T-helper 22 cell (primary cell): ENCODE measurements at places on chromosomes 4 and X.

DNA sequence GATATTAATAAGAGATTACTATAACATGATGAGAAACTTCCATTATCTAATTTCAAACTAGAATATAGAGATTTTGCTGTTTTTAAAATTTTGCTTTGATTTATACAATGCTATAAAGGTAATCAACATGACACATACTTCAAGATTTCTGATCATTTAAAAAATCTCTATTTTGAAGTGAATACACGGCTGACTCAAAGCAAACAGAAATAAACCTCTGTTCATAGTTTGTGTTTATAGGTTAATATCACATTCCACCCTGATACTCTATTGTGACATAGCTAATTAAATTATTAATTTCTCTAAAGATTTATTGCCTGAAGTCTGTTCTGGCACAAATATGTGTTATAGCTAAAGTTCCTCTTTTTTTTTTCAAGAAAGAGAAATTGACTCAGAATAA lies 349.2 kb downstream of the TLL1 start:
- DNase-seq, result no peak

GRCh38 chr4:111128327-111128726 lies 505.4 kb upstream of the PITX2 start:
- DNase-seq, result no peak

DNA sequence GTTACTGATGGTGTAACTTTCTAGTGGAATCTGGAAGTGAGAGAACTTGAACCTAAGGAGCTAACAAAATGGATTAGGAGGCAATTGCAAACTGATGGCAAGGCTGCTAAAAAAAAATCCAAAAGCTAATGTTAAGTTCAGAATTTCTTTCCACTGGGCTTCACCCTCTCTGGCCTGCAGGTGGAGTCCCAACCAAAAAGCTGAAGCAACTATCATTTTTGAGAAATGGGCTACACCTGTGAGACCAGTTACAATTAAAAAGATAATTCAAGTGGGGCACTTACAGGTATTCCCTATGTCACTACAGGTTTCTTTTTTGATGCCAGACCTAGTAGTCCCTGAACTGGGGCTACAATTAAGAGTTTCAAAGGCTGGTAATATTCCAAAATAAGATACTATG lies 142.1 kb upstream of the FTHL17 start:
- no peak for DNase-seq

DNA sequence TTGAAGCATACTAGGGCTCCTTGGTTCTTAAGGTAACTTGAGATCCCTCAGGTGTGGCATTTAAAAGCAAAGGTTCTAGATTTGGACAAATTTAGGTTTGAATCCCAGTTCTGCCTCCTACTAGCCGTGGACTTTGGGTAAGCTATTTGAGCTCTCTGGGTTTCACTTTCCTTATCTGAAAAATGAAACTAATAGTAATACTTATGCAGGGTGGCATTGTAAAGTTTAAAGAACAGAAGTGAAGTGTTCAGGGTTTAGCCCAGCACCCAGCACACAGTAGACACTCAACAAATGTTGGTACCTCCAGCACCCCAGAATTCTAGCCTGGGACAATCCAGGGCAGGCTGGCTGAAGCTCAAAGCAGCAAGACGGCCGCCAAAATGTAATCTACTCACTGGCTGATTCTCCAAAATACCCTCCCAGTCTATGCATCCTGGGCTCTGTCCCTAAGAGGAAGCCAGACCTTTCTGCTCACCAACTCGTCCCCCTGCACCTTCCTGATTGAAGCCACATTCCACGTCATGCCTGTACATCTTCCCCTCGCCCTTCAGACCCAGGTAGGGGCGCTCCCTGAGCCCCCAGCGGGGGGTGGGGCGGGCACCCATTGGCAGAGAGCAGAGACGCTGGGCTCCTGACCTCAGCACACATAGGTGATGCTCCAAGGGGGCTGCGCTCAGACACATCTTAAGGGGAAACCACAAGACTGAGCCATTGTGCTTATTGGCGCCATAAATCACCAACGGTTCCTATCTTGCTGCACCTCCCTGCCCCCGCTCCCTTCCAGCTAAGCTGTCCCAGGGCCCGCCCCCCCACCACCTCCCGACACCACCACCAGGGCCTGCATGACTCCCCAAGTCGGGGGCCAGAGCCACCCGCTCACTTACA lies 160.6 kb downstream of the BCOR start:
- no peak for DNase-seq

- peak; percentile 70 for DNase-seq
These were observed 18.8 kb upstream of the TMSB4X start for GRCh38 chrX:12955882-12956703.

- DNase-seq, result no peak
These were observed 66.3 kb upstream of the FAM9C start for GRCh38 chrX:13110433-13111324.

- DNase-seq, result no peak
These were observed at the start of gene SLC26A1 for GRCh38 chr4:993111-994029. Gene SLC26A1, minus strand, starts transcription at chr4:993404. Its CDS starts 1,701 bp downstream, at chr4:991703.

- no peak for DNase-seq
These were observed 84.0 kb downstream of the PDS5A start for GRCh38 chr4:39893693-39894072.

DNA sequence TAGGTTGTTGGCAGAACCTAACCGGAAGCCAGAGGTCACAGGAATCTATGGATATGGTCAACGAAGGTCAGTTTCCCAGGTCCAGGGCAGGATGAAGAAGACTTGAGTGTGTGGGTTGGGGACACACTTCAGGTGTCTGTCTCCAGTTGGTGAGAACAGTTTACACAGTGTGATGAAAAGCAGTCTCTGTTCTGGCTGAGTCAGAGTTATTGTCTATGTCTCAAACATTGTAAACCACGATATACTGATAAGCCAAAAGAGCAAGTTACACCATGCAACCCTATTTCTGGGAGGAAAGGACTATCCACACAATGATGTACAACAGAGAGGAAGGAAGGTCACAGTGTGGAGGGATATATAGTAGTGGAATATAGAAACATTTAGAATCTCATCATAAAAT lies 187.1 kb upstream of the C1QTNF7 start:
- no peak for DNase-seq

DNA sequence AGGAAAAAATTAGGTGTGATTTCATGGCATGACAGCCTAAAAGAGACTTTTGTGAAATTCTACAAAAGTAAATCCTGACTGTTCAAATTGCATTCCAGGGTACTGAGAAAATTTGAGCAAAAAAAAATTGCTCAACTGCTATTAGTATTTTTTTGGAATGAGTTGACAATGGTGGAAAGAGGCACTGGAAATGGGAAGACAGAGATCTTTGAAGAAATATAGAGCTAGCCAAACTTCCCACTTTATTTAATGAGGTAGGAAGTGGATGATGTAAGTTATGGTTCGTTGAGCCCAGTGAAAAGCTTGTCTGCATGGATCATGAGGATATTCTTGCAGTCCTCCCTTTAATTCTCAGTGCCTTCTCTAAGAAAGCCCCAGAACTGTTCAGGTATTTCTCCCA lies 183.8 kb downstream of the PTTG2 start:
- DNase-seq, result no peak

DNA sequence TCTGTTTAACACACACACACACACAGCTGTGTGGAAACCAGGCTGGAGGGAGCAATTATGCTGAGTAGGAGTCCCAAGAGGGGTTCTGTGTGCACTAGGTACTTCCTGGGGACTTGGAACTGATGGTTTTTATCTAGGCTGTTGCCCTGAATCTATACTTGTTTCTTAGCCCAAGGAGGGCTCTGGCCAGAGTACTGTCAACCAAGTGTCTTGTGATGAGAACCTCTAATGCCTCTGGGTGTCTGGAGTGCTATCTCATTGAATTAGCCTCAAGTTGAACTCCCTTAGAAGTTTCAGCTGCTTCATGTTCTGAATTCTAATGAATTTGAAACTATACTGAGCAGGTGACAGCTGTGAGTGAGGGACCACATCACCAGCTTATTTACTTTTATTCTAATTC lies 16.6 kb downstream of the ARHGAP24 start:
- DNase-seq, result no peak

GRCh38 chr4:20832826-20833225 lies 132.6 kb downstream of the PACRGL start:
- DNase-seq, result no peak

DNA sequence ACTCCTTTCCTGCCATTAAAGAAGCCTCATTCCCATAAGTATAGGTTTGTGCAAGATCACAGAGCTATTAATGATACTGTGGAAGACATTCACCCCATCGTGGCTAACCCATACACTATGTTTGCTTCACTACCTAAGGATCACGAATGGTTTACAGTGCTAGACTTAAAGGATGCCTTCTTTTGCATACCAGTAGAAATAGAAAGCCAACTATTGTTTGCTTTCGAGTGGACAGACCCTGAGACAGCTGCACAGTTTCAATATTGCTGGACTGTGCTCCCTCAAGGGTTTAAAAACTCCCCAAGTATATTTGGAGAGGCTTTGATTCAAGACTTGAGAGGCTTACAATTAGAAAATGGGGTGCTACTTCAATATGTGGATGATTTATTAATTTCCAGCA lies 16.0 kb upstream of the PAPSS1 start:
- DNase-seq, result no peak

- DNase-seq, result no peak
These were observed 11.6 kb downstream of the POLR2B start for GRCh38 chr4:56990109-56990905.

GRCh38 chrX:150942942-150943594 lies 40.1 kb upstream of the HMGB3 start:
- no peak for DNase-seq

- no peak for DNase-seq
These were observed 13.8 kb downstream of the PNMA6E start for GRCh38 chrX:153387345-153387744.

- DNase-seq, result no peak
These were observed 36.0 kb upstream of the SPON2 start for GRCh38 chr4:1208266-1208961.

- DNase-seq, result no peak
These were observed 458.6 kb upstream of the INTU start for GRCh38 chr4:127174201-127174600.

GRCh38 chr4:56863441-56864139 lies 42.1 kb upstream of the SPINK2 start:
- no peak for DNase-seq

- no peak for DNase-seq
These were observed 32.0 kb upstream of the MAP9 start for GRCh38 chr4:155408796-155409195.

- peak; percentile 45 for DNase-seq
These were observed 189.8 kb upstream of the AFF2 start for GRCh38 chrX:148310426-148311165.

DNA sequence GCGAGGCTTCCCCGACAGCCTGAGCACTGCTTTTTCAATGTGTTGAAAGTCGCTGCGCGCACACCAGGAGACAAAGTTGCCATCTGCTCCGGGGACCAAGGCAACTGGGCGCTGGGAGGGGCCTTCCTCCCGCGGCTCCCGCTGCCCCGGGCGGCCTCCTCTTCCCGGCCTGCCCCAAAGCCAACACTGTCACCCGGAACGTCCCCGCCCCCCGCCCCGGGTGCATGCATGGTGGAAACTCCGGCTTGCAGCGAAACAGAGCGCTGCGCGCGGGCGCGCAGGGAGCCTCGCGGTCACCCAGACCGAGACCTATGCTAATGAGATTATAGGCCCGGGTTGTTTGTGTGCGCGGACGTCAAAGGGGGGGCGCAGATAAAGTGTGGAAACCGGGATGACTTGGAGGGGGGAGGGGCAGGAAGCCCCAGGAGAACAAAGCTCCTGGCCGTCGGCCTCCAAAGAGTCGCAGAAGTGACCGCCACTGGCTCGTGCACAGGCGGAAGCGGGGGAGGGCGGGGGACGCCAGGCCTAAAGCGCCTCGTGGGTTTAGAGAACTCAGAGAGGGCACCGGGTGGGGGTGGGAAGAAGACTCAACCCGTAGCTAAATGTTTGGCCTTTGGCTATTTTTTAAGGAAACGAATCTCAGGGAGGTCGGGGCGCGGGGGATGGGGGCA lies 88.8 kb downstream of the BCOR start:
- DNase-seq, result no peak

DNA sequence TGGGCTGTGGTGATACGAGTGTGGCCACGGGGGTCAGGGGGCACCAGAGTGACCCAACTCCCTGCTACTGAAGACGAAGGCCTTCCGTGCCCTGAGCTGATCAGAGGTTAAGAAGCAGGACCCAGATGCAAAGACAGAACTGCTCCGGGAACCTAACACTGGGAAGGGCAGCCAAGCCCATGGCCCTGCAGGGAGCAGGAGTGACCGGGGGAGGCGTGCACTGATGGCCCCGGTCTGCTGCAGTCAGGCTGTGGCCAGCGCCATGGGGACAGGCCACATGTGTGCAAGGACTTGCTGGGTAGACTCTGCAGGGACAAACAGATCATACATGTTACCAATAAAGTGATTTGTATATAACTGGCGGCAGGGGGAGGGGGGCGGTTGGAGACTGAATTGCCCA lies 74.6 kb downstream of the ACOX3 start:
- no peak for DNase-seq

- DNase-seq, result no peak
These were observed 170.7 kb upstream of the ZCCHC13 start for GRCh38 chrX:74133156-74133796.

- no peak for DNase-seq
These were observed 1.9 kb downstream of the PHKA1 start for GRCh38 chrX:72712094-72712755.

DNA sequence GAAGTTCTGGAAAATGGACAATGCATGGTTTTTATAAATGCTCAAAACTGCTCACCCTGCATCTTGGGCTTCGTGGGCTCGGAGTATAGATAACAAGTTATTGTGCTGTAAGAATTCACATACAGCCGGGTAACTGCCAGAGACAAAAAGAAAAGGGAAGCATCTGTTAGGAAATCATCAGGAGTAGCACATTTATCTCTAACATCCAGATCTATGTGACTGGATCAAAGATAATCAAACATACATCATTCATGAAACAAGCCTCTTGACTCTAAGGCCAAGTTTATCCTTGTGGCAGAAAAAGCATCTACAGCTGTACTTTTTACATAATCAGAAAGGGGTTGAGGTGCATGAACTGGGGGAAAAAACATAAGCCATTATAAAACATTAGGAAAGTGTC lies 264.2 kb downstream of the PPP3CA start:
- DNase-seq, result no peak

GRCh38 chrX:134671294-134671693 lies 13.0 kb upstream of the PLAC1 start:
- no peak for DNase-seq

DNA sequence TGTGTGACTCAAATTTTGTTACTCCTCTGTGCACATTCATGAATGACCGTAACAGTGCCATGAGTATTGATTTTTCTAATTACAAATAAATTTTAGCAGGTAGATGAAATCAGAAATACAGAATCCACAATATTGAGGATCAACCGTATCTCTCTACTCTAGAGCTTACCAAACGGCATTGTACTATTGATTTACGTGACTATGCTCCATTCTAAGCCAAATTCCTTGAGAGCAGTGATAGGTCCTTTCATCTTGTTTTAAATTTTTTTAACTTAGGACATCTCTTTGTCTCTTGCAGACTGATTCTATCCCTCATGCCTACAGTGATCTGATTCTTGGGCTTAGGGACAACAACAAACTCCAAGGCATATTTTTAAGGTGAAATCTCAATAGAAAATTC lies 172.3 kb upstream of the C1QTNF7 start:
- DNase-seq, result no peak

DNA sequence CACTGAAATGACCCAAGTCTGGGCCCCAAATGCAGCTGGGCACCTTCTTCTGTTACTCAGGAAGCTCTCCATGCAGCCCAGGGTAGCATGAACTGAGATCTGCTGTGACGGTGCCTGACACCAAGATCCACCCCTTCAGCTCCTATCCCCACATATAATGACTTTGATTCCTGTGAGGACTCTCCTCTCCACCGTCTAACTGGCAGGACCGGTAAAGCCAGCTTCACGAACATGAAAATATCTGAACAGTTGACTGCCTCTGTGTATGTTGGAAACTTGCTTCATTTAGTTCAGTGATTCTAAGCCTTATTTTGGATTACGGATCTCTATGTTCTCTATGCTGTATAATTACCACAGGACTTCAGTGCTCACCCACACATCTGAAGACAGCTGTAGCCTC lies 115.5 kb upstream of the TMEM150C start:
- no peak for DNase-seq
